ENCODE measurements at places on chromosomes 16 and 17. TPM values are rescaled to one million over a fixed set of nuclear protein-coding genes. Genes with fewer than 3 reads are reported as not detected.
A peak's percentile ranks its signal among the peaks of the same experiment; 100 is the strongest.

RAP1GAP2 gene
- total RNA-seq, result 45.2 TPM

GCGR gene
- total RNA-seq, result not detected

KRT33A gene
- not detected for total RNA-seq

DNA sequence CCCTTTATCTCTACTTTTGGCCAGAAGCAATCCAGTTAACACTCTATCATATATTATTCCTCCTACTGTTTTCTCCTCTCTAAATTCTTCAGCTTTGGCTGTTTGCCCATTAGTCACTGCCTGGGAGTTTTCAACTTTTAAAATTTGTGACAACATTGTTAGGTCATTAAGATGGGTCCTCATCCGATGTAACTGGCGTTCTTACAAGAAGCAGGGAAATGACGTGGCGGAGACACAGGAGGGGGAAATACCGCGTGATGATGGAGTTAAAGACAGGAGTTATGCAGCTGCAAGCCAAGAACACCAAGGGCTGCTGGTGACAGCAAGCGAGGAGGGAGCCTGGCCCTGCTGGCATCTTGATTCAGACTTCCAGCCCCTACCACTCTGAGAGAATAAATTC is 34.8 kb upstream of the CPHXL start:
- H3K4me1 ChIP-seq, result no peaks in the 10 kb centered on the region
- no peak overlapping the region for H3K4me3 ChIP-seq
- no peak for DNase-seq
- no peak overlapping the region for H3K27ac ChIP-seq

GRCh38 chr16:30562021-30562420 is 3.8 kb upstream of the ZNF764 start:
- H3K36me3 ChIP-seq, result no peaks in the 10 kb centered on the region
- peak overlapping the region; percentile 40 for H3K4me3 ChIP-seq
- peak; percentile 66 for DNase-seq
- no peaks in the 10 kb centered on the region for H3K27me3 ChIP-seq
- H3K27ac ChIP-seq, result peak overlapping the region; percentile 67

DNA sequence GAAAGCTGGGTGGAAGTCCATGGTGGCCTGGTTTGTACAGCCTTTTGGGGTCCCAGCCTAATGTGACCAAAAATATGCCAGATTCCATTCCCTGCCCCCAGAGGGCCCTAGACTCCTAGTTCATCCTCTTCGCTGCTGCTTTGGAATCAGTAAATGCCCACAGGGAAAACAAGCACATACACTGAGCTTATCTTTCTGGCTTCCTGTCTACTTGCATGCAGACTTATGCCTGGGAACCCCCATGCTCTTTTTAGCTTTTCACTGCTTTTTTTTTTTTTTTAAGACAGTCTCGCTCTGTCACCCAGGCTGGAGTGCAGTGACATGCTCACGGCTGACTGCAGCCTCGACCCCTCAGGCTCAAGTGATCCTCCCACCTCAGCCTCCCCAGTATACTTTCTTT is 6.2 kb upstream of the CD300LG start:
- no peak for DNase-seq
- H3K4me3 ChIP-seq, result no peak overlapping the region

DNA sequence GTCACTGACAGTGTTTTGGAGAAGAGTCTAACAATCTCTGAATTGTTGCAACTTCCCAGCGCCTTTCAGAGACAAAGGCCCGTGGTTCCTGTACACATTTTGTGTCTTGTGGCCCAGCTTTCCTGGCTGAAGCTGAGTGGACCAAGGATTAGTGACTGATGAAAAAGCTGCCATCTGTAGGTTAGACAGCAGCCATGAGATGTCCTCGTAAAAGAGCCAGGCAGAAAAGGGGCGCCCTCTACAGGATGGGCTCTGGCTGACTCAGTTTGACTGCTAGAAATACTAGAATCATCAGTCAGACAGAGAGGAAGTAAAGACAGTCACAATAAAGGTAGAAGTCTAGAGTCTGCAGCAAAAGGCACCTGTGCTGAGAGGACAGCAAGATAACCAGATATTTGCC is 26.5 kb upstream of the NF1 start:
- peak overlapping the region; percentile 35 for H3K27ac ChIP-seq
- no peak overlapping the region for H3K4me3 ChIP-seq
- DNase-seq, result peak; percentile 64
- H3K4me1 ChIP-seq, result no peaks in the 10 kb centered on the region

DNA sequence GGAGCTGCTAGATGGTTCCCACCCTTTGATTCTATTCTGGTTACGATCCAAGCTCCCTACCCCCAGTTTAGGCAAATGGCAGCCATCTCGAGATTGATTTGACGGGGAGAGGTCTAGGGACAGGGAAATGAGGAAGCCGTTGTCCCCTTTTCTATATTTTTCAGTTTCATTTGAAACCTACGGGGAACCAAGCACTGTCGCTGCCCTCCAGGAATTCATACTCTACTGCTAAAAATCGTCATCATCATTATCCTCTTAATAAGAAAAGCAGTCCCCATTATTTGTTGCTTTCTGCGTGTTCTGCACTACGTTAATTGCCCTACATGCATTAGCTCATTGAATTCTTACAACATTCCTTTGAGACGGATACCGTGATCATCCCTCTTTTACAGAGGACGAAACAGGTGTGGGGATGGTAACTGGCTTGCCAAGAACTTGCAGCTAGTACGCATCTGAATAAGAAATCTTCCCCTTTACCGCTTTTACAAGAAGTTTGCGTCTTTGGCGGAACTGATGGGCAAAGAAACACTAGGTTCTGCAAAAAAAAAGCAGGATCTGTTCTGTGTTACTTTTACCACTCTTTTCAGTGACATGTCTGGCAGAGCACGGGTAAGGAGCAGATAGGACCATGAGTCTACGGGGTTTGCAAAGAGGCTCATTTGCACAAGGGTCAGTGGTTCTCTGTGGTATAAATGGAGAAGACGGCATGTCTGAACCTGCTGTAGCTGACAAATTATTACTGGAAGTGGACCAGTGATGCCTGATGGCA is 1.1 kb downstream of the CCP110 start:
- DNase-seq, result no peak
- H3K36me3 ChIP-seq, result peaks cover 8% of the 10 kb centered on the region
- peak overlapping the region; percentile 86 for H3K4me3 ChIP-seq
- no peaks in the 10 kb centered on the region for H3K27me3 ChIP-seq
- H3K27ac ChIP-seq, result no peak overlapping the region
- no peaks in the 10 kb centered on the region for H3K4me1 ChIP-seq

Data from colonic mucosa (tissue), 4 donors.